ENCODE measurements at places on chromosomes 2 and 18.

- no peak for DNase-seq
Observed at GRCh38 chr18:48819276-48819675, 131.5 kb downstream of the SMAD7 start.

GRCh38 chr2:117982376-117983033 lies 31.4 kb downstream of the CCDC93 start:
- DNase-seq: no peak

DNA sequence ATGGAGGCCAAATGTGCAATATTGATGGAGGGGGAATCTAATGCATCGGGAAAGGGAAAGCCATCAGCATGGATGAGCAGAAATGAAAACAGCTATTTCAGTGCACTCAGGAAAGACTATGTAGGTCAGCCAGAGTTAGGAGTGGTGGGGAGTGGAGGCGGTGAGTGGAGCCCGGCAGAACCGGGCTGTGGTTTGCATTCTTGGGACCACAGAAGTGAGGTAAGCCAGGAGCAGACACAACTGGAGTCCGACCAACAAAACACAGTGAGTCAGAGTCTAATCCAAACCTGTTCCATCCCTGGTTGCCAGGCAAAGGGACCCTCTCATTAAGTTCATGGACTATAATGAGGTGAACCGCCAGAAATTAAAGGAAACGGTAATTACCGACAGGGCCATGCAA lies 61.1 kb upstream of the RAB12 start:
- DNase-seq: no peak

DNA sequence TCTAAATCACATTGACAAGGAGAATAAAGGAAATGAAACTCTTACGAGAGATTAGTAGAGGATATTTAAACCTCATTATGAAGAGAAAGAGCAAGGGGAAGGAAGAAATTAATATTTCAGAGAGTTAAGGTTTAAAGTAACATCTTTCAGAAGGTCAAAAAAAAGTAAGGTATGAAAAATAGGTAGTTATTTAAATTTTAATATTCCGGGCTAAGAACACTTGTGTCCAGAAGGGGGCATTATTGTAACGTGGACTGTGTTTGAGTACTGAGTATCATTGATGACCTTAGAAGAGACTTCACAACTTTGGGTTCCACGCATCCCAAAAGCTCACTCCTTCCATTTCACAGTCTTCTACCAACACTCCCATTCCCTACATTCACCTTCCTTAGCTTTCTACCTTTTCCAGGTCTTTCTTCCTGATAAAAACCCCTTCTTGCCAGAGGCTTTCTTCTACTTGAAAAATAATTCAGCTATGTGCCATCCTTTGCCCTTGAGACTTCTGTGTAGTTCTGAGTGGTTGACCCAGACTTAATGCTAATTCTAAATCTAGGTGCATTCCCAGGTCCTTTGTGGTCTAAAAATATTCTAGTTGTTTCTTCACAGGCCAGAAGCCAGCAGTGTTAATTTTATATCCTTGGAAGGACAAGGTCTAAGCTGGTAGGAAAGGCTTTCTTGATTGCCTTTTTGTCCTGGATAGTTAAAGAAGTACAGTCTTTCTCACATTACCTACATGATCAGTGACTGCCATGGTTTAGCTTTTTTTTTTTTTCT lies 16.5 kb downstream of the DYNC1I2 start:
- DNase-seq: peak; percentile 13

GRCh38 chr18:22676423-22676822 lies 256.7 kb upstream of the RBBP8 start:
- DNase-seq: no peak

DNA sequence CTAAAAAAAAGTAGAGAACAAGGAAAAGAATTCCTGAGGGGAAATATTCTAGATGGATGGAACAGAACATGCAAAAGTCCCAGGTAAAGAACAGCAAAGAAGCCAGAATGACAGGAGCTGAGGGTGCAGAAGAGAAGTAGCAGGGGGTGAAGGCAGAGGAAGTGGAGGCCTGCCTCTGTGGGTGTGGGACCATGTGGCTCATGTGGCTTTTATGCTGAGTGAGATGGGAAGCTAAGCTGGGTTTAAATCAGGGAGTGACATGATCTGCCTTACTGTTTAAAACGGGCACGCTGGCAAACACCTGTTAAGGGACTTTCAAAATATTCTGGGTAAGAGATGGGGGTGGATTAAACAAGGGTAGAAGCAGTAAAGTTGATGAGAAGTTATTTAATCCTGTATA lies 40.0 kb downstream of the GKN2 start:
- DNase-seq: peak; percentile 59

- DNase-seq: no peak
Observed at GRCh38 chr2:100113990-100114433, 28.4 kb downstream of the AFF3 start.

DNA sequence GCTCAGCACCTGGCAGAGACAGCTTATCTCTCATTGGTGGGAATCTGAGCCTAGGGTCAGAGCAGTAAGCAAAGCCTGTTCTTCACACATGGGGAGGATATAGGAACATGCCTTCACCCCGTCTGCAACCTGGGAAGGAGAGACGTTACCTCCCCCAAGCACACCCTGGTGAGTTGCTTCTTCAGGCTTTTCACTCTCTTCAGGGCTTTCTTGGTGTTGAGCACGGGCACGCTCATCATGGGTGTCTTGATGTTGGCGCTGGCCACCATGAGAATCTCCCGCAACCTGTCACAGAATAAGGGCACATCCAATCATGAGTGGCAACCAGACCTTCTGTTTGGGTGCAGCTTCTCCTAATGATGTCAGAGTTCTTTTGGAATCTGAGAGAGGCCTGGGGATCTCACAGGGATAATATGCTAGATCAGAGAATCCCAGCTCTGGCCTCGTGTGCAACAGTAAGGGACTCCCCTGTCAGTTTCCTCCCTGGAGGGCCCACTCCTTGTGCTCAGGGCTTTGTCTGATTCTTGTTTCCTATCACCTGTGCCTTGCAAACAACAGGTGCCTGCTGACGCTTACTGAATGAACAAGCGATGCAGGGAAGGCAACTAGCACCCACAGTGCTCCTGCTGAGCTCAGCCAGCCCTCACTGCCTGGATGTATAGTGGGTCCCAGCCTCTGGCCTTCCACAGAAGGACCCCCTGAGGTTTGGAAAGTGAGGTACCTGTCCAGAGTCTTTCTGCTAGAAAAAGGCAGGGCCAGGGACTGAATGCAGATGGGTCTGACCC lies 66.3 kb downstream of the POLR1A start:
- DNase-seq: peak; percentile 37

DNA sequence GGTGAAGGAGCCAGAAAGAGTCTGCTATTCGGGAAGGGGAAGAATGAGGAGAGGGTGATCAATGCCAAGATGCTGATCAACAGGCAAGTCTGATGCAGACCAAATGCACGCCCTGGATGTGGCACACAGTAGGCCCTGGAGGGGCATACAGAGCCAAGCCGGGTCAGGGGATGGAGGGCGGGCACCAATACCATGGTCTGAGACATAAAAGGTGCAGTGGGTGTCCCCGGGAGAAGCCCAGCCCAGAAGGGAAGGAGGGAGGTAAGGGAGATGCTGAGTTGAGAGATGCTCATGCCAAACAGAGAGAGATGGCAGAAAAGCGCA lies 66.6 kb upstream of the ID2 start:
- DNase-seq: no peak

DNA sequence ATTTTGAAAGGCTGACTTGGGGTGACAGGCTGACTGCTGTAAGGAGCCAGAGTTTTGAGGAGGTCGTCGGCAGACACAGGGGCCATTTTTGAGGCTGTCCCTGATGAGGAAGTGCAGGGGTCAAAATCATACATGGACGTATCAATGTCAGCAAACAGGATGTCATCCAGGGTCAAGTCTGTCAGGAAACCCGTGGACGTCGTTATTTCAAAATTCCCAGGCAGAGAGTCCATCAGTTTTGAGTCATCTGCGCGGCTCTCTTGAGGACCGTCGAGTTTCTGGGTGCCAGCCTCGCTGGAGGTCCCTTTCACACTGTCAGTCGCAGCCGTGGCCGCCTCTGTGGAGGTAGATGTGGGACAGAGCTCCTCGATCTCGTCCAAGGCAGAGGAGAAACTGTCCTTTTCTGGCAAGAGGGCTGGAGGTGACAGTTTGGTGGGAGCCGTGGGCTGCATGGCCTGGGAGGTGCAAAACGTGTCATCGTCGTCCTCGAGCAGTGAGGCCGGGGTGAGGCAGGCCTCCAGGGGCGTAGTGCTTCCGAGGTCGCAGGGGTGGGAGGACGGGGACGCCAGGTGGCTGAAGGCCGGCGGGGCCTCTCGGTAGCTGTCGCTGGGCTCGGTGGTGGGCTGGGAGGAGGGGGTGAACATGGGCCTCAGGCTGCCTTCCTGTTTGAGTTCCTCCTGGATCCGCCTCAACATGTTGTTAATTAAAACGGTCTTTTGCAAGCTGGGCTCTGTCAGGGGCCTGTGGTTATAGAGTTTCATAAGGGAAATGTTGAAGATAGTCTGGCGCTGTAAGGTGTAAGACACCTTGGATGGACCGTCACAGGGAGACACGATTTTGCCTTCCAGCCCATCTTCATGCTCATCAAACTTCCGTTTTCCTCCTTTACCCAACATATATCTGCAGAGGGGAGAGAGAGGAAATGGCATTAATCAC lies 17.5 kb downstream of the SERTAD2 start:
- DNase-seq: no peak

- DNase-seq: no peak
Observed at GRCh38 chr2:16318474-16319195, 347.0 kb downstream of the CYRIA start.

- no peak for DNase-seq
Observed at GRCh38 chr2:68169308-68169707, 11.6 kb downstream of the PNO1 start.

- DNase-seq: no peak
Observed at GRCh38 chr2:234344012-234344411, 152.9 kb downstream of the ARL4C start.

DNA sequence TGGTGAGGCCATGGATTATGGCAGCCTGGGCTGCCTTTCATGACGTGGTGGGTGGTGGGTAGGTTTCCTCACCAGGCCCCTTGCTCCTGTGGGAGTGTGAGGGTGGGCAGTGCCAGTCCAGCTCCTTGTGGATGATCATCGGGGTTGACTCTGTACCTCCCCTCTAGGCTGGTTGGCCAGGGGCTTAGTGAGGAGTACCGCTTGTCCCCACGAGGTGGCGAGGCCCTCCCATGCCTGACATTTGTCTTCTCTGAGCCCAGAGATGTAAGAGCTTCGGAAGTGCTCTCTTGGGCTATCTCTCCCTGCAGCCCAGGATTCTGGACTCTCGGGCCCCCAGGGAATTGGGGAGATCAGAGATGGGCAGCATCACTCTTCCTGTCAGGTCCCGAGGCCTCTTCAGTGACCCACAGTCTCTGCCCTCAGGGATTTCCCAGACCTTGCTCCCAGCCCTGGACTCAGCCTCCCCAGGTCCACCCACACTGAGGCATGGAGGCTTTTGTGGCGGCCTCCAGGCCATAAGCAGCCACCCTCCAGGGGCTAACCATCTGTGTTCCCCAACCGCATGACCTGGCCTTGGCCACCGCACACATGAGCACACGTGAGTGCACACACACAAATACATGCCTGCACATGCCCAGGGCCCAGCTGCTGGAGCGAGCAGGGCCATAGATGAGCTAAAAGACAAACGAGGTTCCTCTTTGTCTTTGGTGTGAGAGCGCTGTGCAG lies 6.5 kb downstream of the SPR start:
- DNase-seq: peak; percentile 75

Measured in activated naive CD4-positive, alpha-beta T cell treated with anti-CD3 and anti-CD28 coated beads for 36 hours (primary cell).